Stimulated activated CD8-positive, alpha-beta memory T cell treated with anti-CD3 and anti-CD28 coated beads, Interleukin-7, amount 100 ng/mL, for 1 hour (primary cell): ENCODE measurements at places on chromosomes 5 and 9.

- no peak for DNase-seq
Measured at GRCh38 chr5:96172436-96172835, 210.8 kb upstream of the ELL2 start.

GRCh38 chr5:174552428-174552827 is 172.0 kb upstream of the MSX2 start:
- DNase-seq: no peak

DNA sequence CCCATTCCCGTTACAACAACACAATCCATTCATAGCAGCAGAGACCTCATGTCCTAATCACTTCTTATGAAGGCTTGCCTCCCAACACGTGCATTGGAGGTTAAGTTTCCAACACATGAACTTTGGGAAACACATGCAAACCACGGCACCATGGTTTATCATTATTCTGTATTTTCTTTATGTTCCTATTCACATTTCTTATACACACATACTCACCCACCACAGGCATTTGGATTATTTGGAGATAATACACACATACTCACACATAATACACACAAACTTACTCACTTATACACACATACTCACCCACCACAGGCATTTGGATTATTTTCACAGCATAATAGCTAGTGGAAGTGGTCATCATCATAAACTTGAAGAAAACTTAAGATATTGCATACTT is 75.6 kb downstream of the C7 start:
- no peak for DNase-seq

DNA sequence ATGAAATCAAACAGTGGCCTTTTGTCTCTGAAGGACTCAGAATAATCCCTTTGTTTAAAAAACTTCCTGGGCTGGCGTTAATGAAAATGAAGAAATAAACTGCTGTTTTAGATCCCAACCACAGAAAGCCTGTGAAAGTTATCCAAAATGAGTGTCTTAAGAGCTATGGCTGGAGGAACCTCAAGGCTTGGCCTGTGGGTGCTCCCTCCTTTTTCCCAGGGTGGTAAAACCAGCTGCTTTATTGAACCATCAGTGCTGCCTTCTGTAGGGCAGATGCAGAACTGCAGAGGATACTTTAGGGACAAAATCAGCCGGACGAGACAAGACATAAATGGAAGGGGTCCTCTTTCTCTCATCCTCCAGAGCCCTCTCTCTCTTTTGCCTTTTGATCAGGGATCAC is 100.9 kb downstream of the SMARCA2 start:
- DNase-seq: no peak

DNA sequence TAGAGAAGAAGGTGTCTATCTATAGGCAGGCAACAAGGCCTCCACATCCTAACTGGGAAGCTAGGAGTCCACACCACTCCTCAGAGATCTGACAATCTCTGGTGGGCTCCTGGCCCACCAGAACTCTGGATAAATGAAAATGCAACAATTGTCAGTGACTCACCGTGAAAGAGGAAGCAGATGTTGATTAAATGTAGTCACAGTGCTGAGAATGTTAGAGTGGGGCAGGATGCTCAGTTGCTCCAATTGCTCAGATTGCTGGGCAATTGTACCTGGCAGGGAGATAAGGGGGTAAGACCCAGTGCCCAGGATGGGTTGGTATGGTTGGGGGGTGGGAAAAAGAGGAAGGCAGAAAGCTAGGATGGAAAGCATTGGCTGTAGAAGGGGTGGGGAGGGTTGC is 4.3 kb downstream of the CCL19 start:
- no peak for DNase-seq
